Fibroblast of upper back skin (primary cell): ENCODE measurements at places on chromosomes 2 and 18.
A peak's percentile ranks its signal among the peaks of the same experiment; 100 is the strongest.

- DNase-seq, result no peak
Measured at GRCh38 chr2:23219666-23220065, 165.3 kb upstream of the KLHL29 start.

- DNase-seq, result no peak
Measured at GRCh38 chr2:33785201-33786106, 186.4 kb upstream of the FAM98A start.

DNA sequence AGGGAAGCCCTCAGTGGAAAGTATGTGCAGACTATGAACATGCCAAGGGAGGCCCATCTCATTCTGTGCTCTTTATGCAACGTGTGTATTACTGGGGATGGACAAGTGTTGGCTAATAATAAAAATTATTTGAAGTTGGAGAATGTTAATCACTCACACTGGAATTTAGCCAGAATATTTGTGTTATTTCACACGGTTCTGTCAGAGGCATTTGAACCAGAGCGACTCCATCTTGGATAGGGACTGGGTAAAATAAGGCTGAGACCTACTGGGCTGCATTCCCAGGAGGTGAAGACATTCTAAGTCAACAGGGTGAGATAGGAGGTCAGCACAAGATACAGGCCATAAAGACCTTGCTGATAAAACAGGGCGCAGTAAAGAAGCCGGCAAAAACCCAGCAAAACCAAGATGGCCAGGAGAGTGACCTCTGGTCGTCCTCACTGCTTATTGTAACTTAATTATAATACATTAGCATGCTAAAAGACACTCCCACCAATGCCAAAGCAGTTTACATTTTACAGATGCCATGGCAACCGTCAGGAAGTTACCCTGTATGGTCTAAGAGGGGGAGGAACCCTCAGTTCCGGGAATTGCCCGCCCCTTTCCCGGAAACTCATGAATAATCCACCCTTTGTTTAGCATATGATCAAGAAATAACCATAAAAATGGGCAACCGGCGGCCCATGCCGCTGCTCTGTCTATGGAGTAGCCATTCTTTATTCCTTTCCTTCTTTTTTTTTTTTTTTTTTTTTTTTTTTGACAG is 2.6 kb upstream of the FZD5 start:
- DNase-seq, result no peak

DNA sequence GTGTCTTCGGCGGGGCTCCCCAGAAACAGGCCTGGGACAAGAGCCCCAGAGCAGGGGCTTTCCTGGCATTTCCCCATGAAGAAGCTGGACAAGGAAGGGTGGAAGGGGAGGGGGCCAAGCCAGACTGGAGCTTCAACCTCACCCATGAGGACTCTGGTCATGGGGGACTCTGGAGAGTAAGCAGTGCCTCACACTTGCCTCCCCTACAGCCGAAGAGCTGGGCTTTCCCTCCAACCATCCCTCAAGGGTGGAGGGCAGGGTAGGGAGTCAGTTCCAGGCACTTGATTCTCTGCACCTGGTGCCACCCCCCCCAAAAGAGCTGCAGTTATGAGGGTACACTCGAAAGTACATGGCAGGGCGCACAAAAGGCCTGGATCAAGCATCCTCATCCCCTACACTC is 246.6 kb downstream of the TFCP2L1 start:
- DNase-seq, result no peak

DNA sequence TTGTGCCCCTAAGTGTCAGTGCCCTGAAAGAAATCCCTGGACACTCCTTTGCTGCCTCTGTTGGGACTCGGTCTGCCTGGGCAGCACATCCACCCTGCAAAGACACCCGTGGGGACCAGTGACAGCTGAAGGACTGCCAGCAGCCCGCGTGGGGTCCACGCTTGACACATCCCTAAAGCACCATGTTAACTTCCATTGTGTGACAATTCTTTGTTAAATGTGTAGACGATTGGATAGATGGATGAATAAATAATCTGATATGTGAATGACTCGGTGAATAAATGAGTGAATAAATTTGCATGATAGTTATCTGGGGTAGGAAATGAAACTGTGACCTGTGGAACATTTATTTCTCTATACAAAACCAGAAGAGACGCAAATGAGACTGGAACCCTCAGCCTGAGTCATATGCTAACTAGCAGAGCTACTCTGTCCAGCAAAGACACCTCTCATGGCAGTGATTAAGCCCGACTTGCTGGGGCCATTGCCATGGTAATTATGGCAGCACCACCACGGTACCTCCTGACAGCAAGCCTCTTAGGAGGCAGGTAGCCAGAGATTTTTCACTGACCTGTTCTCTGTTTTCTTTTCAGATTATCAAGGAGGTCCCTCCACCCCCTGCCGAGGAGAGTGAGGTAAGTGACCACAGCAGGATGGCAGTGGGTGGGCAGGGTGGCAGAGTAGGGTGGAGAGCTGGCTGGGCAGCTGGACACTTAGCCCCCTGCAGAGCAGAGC is 156.8 kb downstream of the ANTXR1 start:
- no peak for DNase-seq

- no peak for DNase-seq
Measured at GRCh38 chr18:13580991-13581390, 145.4 kb downstream of the FAM210A start.

GRCh38 chr2:71788186-71788525 is 334.8 kb downstream of the DYSF start:
- DNase-seq, result peak; percentile 78

GRCh38 chr2:102005989-102006885 is 14.5 kb downstream of the IL1R2 start:
- peak; percentile 55 for DNase-seq

DNA sequence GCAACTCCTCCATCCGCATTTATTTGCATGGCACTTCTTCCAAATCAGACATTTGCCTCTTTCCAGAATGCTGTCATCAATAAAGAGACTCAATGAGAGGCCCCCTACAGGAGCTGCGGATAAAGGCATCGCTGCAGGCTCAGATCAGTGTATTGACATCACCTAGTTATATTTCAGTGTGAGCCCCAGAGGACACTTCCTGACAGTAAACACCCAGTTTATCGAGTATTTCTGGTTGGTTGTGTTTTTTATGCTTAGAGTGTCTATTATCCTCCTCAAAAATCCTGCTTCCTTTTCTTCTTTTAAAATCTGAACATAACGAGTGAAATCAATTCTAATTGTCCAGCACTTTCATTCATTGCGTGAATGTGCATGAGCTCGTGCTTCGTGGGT is 38.8 kb downstream of the NRP2 start:
- no peak for DNase-seq

DNA sequence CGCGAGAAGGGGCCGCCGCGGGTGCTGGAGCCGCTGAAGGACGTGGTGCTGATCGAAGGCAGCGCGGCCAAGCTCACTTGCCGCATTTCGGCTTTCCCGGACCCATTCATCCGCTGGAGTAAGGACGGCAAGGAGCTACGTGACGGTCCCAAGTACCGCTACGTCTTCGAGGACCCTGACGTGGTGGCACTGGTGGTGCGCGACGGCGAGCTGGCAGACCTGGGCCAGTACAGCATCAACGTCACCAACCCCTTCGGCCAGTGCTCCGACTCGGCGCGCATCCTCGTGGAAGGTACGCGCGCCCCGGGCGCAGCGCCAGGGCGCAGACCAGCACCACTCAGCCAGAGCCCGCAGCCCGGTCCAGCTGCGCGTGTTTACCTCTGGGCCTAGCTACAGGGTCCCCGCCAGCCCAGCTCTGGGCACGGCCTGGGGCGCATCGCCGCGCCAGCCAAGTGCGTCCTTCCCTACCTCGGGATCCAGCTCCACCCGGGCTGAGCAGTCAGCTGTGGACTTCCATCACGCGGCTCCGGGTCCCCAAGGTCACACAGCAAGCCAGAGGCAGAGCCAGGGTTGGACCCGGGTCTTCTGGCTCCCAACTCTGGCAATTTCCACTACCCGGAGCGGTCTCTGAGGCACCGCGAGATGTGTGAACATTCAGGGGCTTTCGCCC is 1.7 kb upstream of the GMPPA start:
- DNase-seq, result no peak

DNA sequence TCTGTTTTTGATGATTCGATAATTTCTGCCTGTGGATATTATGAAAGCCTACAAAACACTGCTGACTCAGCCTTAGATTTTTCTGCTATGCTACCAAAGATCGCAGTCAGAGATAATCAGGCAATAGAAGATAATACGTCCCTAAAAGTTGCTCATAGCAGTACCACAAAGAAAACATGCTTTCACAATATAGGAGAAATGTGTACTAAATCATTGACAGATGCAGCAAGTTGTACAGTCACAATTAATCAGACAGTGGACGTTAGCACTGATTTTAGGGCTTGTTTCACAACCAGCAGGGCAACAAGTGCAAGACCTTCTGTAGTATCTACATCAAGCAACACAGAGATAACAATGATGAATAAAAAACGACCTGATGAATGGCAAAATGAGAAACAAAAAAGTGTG is 19.5 kb downstream of the RBM44 start:
- DNase-seq, result peak; percentile 83

- no peak for DNase-seq
Measured at GRCh38 chr2:53170466-53170865, 597.1 kb upstream of the CHAC2 start.

DNA sequence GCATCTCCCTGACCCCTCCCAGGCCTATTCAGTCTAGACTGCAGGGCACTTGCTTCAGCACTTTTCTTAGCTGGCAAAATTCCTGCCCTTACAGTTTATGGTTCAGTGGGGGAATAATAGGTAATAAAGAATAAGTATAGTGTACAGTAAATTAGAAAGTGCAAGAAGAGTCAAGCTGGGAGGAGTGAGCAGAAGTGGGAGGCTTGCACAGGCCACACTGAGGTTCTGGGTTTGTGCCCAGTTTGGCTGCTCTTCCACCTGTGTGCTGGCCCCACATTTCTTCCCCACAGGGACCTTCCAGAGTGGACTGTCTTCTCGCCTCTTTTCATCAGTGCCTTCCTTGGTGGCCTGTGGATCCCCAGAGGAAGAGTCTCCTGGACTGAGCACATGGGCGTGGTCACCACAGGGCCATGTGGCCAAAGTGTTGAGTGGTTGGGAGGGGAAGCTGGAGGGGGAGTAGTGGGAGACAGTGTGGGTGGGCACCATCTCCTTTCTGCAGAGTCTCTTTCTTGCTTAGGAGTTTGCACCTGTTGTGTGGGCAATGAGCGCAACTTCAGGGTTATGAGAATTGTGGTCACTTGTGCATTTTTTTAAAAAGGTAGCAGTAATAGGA is 128.6 kb upstream of the ZSWIM2 start:
- DNase-seq, result no peak

DNA sequence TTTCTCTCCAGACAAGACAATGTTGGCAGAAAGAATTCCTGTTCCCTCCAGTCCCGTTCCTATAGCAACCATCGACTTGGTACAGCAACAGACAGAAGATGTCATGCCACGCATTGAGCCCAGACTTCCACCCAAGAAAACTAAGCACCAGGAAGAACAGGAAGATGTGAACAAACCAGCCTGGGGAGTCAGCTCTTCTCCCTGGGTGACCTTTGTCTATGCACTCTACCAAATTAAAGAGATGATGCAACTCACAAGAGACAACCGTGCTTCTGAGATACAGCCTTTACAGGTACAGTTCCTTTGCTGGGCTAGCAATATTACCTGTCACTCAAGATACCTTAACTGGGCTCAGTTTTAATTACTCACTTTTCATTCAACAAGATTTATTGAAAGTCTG is 37.1 kb downstream of the NEMP2 start:
- peak; percentile 7 for DNase-seq

GRCh38 chr2:231679908-231680284 is 28.4 kb upstream of the PTMA start:
- no peak for DNase-seq

DNA sequence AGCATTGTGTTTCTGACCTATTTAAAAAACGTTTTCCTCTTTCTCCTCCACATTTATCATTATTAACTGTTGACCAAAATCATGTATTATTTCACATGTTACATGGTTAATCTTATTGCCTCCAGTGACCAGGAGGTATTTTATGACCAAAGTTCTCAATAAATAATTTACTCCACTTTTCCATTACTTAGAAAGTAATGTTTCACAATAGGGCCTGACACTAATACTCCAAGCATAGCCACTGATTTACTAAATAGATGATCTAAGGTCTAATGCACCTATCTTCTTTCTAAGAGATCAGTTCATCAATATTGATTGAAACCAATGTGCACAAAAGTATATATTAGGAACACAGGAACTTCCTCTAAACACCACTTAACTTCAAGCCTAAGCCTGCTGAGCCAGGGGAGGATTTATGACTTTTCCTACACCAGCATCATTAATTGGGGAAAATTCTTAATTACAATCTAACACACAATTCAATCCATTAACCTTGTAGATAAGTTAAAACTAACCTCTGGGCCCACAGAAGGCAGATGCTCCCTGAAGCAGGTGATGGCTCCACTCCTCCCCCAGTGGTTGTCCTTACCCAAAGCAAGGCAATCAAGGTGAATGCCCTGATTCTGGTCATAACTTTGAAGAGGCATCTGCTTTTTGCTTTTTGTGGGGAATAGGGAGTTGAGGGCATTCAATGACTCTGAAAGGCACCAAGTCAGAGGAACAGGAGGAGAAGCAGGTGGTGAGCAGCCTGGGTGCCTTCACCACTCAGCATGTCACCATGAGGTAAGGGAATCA is 33.9 kb downstream of the RBMS1 start:
- no peak for DNase-seq

DNA sequence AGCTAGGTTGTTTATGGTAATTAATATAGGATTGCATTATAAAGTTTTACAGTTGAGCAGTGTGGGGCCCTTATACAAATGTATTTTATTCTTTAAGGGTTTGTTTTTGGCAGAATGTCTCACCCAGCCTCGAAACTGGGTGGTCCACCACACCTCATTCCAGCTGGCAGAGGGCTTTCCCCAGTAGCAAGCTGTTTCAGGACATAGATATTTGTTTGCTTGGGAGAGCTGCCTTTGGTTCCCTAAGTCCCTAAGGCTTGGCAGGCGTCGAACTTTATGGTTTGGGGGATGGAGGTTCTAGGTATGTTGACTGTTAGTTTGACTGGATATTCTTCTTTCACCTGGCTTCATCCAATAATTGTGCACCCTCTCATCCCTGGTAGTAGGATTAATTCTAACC is 205.9 kb downstream of the KCNS3 start:
- no peak for DNase-seq

- no peak for DNase-seq
Measured at GRCh38 chr2:135762022-135762421, 20.4 kb downstream of the UBXN4 start.

DNA sequence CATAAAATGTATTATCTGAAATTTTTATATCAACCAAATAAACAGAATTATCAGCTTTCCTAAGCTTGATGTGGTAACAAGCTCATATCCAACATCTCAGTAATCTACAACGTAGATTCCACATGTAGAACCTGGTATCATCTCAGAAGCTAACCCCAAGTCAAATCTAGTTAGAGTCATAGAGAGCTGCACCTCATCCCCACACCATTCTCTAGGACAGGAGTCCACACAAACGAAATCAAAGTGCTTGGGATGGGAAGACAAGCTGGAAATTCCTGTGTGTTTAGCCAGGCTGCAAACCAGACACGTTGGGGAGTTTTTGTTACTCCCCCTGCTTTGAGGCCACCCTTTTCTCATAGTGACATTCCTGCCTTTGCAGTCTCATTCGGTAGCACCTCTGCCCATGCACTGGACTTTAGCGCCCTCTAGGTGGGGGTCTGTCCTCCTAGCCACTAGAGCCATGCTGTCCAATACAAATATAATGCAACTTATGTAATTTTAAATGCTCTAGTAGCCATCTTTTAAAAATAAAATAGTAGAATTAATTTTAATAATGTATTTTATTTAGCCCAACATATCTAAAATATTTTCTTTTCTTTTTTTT is 28.1 kb upstream of the SATB2 start:
- DNase-seq, result peak; percentile 63

- DNase-seq, result no peak
Measured at GRCh38 chr2:17626986-17627385, 86.5 kb downstream of the VSNL1 start.

- no peak for DNase-seq
Measured at GRCh38 chr2:232174662-232175061, 203.9 kb upstream of the ALPP start.
